ENCODE measurements at places on chromosomes 7 and 10. TPM values are rescaled to one million over a fixed set of nuclear protein-coding genes. Genes with fewer than 3 reads are reported as not detected.

- DNase-seq = no peak
- peaks cover 32% of the 10 kb centered on the region for H3K4me1 ChIP-seq
- no peaks in the 10 kb centered on the region for H3K36me3 ChIP-seq
- no peaks in the 10 kb centered on the region for H3K27me3 ChIP-seq
Measured at GRCh38 chr7:36151921-36152755, 916 bp upstream of the EEPD1 start.

The COL13A1 gene
- 3.8 TPM for total RNA-seq

DNA sequence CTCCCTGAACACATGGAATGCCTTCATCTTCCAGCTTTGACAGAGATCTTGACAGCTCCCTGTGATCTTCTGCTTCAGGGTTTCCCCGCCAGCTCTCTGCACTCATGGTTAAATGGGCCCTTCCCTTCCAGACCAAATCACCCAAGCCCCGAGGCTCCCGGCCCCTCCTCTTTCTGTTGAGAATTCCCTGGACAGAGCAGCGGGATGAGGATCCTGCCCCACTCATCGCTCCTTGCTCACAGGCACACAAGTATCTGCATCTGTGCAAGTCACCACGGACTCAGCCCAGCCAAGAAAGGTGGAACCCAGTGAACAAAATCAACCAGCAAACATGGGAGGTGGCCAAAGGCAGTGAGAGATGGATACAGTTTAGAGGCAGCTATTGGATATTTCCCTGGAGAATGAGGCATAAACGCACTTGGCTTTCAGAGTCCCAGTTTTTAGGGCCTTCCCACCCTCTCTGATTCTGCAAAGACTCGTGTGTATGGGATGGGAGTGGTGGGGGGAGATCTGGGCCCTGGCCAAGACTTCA lies 37.7 kb upstream of the CXCL12 start:
- no peak for DNase-seq
- no peak overlapping the region for H3K27ac ChIP-seq
- no peaks in the 10 kb centered on the region for H3K36me3 ChIP-seq
- no peaks in the 10 kb centered on the region for H3K27me3 ChIP-seq

DNA sequence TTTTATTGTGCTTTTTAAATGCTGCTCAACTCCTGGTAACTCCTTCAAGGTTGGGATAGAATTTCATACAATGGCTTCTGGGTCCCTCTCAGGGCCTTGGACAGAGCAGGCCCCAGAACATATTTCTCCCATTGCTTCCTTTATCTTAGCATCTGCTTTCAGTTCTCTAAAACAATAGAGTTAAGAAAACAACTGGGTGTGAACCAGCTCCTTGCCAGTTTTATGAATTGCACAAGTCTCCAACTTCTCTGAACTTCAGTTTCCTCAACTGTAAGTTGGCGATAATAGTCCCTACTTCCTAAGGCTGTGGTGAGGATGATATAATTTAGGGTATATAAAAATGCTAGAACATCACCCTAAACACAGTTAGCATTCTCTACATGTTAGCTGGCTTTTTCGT lies 77.0 kb upstream of the INHBA start:
- H3K4me3 ChIP-seq = no peak overlapping the region
- H3K4me1 ChIP-seq = no peaks in the 10 kb centered on the region
- no peak for DNase-seq
- H3K27ac ChIP-seq = no peak overlapping the region
- no peaks in the 10 kb centered on the region for H3K36me3 ChIP-seq

- no peaks in the 10 kb centered on the region for H3K36me3 ChIP-seq
- H3K4me1 ChIP-seq = no peaks in the 10 kb centered on the region
- no peak overlapping the region for H3K4me3 ChIP-seq
- no peak overlapping the region for H3K27ac ChIP-seq
- H3K27me3 ChIP-seq = no peaks in the 10 kb centered on the region
Measured at GRCh38 chr7:68015122-68015977, 1018.7 kb downstream of the TYW1 start.

GRCh38 chr10:46319389-46319788 lies 32.6 kb downstream of the ANTXRL start:
- no peaks in the 10 kb centered on the region for H3K4me1 ChIP-seq
- no peak for DNase-seq
- H3K27ac ChIP-seq = no peak overlapping the region

The ALOX5 gene
- total RNA-seq = 11.4 TPM

The ANKRD30A gene
- total RNA-seq = not detected

Measured in esophagus squamous epithelium (tissue), 5 donors.